ENCODE measurements at places on chromosomes 2 and 18.

DNA sequence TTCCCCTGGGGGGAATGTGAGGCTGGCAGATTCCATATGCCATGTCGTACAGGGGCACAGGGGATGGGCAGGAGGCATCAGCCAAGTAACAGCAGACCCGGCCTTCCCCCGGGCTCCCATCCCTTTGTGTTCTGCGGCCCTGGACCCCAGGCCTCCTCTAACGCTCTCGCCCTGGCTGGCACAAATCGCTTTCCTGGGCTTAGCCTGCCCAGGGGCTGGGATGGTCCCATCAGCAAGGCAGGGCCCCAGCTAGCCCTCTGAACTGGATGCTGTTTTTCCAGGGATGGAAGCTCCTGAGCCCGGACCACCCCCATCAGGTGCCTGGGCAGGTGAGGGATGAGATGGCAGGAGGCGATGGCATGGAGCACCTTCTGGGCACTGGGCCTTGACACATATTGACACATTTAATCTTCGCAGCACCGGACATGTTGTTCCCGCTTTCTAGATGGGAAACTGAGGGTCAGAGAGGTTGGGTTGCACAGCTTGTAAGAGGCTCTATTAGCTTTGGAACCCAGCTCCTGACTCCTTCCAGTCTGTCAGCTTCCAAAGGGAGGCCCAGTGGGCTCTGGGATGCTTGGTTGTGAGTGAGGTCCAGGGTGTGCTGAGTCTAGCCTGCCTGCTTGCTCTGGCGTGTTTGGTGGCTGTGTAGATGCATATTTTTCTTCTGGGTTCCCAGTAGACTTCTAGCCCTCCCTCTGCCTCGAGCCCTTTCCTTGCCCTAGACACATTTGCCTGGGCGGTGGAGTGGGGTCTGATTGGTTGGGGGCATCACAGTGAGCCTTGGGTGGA is 40.3 kb downstream of the GLI2 start:
- DNase-seq = no peak

- no peak for DNase-seq
Measured at GRCh38 chr18:30358555-30358954, 684.0 kb downstream of the DSC3 start.

- DNase-seq = no peak
Measured at GRCh38 chr2:179671043-179671981, 190.1 kb downstream of the ZNF385B start.

DNA sequence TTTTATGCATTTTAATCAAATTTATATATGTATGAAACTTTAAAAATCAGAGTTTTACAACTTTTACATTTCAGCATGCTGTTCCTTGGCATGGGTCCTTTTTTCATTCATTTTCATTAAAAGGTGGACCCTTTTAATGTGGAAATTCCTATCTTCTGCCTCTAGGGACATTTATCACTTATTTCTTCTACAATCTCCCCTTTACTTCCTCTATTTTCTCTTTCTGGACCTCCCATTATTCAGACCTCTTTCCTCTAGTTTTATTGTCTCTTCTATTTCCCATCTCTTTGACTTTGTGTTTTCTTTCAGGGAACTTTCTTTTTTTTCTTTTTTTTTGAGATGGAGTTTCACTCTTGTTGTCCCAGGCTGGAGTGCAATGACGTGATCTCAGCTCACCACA is 5.7 kb downstream of the PROC start:
- DNase-seq = no peak

DNA sequence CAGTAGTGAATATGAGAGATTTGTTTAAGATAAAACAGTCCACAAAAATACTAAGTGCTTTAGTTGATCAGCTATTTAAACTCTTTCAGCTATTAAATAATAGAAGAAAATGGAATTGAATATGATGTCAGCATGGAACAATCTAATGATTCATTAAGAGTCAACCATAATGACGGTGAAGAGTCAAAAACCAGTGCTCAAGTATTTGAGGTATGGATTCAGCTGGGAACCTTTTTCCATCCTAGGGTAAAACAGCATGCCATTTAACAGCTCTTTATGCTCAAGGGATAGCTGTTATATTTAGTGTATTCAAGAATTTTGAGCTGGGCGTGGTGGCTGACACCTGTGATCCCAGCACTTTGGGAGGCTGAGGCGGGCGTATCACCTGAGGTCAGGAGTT is 29.7 kb downstream of the CARF start:
- DNase-seq = no peak

DNA sequence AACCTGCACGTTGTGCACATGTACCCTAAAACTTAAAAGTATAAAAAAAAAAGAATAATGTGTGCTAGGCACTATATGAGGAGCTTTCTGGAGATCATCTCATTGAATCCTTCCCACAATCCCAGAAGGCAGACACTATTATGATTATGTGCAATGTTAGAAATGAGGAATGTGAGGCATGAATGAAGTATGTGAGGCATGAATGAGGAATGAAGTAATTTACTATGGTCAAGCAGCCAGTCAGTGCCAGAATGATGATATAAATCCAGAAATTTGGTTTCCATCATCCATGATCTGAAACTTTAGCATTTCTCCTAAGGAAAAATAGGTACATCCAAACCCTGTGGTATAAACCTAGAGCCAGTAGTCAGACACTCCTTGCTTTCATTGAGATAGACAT is 42.0 kb downstream of the CCDC148 start:
- DNase-seq = no peak

- DNase-seq = no peak
Measured at GRCh38 chr2:46460241-46460921, 19.0 kb upstream of the TMEM247 start.

GRCh38 chr2:231720987-231721966 is 13.0 kb downstream of the PTMA start:
- no peak for DNase-seq

DNA sequence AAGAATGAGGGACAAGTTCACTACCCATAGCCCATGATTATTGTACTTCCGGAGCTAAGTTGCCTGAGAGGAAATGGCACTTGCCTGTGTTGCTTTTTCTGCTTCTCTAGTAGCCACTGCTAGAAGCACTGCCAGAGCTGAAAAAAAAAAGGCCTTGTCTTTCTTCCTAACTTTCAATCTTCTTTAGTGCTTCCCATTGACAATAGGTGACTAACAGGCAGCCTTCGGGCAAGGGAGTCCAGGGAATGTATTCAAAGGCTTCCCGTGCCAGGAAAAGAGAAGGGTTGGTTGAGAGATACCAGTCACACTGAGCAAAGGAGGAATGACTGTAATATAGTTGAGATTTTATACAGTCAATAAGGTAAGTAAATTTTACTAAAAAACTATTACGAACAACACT is 242.0 kb downstream of the CALCRL start:
- no peak for DNase-seq

- DNase-seq = no peak
Measured at GRCh38 chr2:236284208-236284607, 20.0 kb upstream of the ASB18 start.

- DNase-seq = no peak
Measured at GRCh38 chr2:20611077-20611843, 39.6 kb downstream of the HS1BP3 start.

DNA sequence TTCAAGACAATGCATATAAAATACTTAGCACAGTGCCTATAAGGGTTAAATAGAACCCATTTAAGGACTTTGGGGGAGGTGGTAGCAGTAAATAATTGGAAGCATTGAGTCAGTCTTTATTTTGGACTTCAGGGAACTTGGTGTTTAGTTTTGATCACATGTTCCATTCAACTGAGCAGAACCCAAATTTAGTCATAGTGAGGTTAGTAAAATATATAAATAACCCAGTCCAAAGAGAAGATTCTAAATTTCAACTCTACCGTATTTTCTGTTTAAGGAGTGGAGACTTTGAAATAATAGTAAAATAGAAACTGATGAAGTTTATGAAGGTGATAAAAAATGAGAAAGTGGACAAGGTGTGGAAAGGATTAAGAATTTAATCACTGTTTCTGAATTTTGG is 19.7 kb downstream of the TWSG1 start:
- no peak for DNase-seq

GRCh38 chr2:18548621-18549020 is 11.8 kb downstream of the RDH14 start:
- DNase-seq = no peak

DNA sequence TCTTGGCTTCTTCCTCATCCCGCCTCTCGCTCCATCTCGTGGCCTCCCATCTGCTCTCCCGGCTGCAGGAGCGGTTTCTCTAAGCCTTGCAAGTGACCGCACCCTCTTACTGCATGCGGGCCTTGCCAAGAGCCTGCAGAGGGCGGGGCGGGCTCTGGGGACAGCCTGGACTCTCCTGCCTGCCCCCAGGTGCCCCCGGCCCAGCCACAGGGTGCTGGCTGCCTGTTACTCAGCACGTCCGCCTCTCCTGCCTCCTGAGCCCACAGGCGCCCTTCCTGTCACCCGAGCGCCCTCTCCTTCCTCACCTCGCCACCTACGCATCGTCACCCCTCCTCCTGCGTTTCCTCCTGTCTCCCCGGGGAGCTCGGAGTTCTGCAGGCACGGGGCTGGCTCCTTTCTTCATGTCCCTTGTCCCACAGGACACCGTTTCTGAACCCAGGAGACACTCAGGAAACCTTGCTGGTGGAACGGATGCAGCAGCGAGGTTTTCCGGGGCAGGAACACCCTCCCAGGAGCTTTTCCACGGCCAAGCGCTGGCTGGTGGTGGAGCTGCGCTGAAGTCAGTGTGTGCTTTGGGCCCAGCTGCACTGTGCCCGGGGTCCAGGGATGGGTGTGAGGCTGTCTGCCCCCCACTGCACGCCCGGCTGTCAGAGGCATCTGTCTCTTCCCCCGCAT is 28.5 kb downstream of the HPCAL1 start:
- DNase-seq = peak; percentile 50

DNA sequence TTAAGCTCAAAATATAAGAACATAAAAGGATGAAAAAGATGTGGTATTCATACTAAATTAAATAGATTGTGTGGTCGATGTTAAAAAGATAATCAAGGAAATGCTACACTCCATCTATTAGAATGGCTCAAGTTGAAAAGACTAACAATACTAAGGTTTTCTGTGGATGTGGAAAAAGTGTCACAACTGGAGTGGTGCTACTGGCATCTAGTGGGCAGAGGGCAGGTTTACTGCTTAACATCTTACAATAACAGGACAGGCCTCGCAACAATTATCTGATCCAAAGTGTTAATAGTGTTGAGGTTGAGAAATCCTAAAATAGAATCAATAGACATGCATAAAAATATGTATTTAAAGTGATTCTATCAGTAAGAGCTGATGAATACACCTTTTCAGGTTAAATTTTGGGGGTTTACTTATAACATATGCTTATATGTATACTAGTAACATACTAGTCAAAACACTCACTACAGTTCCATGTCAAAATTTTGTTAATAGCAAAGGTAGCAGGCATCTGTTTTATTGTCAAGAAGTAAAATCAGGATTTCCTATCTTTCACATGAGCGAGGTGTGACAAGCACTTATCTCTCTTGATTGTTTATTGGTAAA is 91.5 kb upstream of the TMEFF2 start:
- no peak for DNase-seq

GRCh38 chr2:53445383-53446070 is 322.1 kb upstream of the CHAC2 start:
- no peak for DNase-seq

DNA sequence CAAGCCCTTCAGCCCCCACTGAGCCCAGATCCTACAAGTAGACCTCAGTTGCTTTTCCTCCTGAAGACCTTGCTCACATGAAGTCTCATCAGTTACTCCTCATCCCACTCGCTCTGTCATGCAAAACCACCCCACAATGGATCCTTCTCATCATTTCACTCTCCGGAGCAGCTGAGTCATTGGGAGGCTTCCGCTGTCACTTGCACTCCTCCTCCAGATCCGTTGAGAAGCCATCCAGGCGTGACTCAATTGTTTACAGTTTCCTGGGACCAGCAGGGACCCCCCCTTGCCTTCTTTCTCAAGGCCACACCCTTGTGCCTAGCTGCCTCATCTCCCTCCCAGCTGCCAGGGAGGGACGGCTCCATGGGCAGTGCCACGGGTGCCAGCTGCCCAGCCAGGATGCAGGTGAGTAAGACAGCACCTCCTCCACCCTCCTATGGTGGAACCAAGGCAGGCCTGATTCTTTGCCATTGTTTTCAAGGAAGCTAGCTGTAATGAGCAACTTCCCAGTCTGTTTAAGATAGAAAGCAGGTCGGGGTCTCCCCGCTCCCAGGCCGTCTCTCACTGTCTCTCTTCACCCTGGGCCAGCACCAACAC is 16.3 kb downstream of the GPR55 start:
- no peak for DNase-seq

GRCh38 chr2:31088504-31089195 is 49.6 kb downstream of the GALNT14 start:
- DNase-seq = no peak

GRCh38 chr2:101912545-101912944 is 79.2 kb upstream of the IL1R2 start:
- no peak for DNase-seq

GRCh38 chr2:46404181-46404759 is 75.1 kb upstream of the TMEM247 start:
- DNase-seq = no peak

GRCh38 chr2:208300847-208301618 is 35.0 kb downstream of the PIKFYVE start:
- no peak for DNase-seq

- no peak for DNase-seq
Measured at GRCh38 chr2:191625016-191625415, 52.9 kb upstream of the NABP1 start.

GRCh38 chr2:240958366-240959213 is 39.8 kb upstream of the SNED1 start:
- no peak for DNase-seq

- no peak for DNase-seq
Measured at GRCh38 chr2:11752906-11753305, 6.5 kb downstream of the LPIN1 start.

DNA sequence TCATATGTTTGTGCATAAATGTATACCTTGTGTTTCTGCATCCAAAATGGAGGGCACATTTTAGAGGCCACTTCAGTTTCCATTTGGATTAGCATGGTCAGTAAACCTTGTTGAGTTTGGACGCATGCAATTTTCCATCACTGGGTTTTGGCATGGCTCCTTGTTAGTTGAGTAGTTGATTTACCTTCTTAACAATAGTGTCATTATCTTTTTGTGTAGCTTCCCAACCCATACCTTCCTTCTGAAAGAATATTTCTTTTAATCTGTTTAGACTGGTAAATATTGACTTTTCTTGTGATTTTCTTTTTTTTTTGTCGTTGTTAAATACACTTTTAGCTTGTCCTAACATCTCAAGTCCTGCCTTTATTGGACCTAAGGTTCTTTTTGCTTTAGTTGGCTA is 15.5 kb downstream of the RPIA start:
- DNase-seq = no peak
